ENCODE measurements at places on chromosomes 5 and 9.

- H3K4me3 ChIP-seq: peak within 1 kb of the TSS; percentile 76
- peak; percentile 80 for DNase-seq
- H3K27me3 ChIP-seq: peaks cover 69% of the 10 kb centered on the region
- peak within 1 kb of the TSS; percentile 79 for H3K27ac ChIP-seq
- H3K4me1 ChIP-seq: peaks cover 36% of the 10 kb centered on the region
- H3K36me3 ChIP-seq: no peaks in the 10 kb centered on the region
Observed at GRCh38 chr5:16936150-16936988, at the start of gene MYO10. MYO10 (minus strand) TSS chr5:16936288; CDS start chr5:16935808, 480 bp downstream.

- DNase-seq: no peak
- H3K4me1 ChIP-seq: peaks cover 4% of the 10 kb centered on the region
- H3K4me3 ChIP-seq: no peak overlapping the region
Observed at GRCh38 chr5:153659039-153659736, 168.7 kb downstream of the GRIA1 start.

DNA sequence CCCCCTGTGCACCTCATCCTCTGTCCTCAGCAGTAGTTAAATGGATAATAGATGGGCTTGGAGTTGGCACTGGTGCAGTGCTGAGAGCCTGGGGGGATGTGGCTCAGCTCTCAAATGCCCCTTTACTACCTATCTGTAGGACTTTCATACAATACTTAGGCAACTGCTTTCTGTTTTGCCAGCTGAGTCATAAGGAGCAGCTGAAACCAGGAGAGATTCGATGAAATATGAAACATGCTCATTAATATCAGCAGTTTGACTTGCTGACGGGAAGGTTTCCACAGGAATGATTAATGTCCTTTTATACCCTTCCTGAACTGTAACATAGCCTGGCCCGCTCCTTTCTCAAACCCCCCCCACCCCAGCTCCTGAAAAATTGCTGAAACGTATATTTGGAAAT lies 142.6 kb downstream of the SAXO1 start:
- DNase-seq: no peak
- no peak overlapping the region for H3K4me3 ChIP-seq
- no peak overlapping the region for H3K27ac ChIP-seq
- H3K4me1 ChIP-seq: peaks cover 4% of the 10 kb centered on the region
- H3K36me3 ChIP-seq: no peaks in the 10 kb centered on the region

DNA sequence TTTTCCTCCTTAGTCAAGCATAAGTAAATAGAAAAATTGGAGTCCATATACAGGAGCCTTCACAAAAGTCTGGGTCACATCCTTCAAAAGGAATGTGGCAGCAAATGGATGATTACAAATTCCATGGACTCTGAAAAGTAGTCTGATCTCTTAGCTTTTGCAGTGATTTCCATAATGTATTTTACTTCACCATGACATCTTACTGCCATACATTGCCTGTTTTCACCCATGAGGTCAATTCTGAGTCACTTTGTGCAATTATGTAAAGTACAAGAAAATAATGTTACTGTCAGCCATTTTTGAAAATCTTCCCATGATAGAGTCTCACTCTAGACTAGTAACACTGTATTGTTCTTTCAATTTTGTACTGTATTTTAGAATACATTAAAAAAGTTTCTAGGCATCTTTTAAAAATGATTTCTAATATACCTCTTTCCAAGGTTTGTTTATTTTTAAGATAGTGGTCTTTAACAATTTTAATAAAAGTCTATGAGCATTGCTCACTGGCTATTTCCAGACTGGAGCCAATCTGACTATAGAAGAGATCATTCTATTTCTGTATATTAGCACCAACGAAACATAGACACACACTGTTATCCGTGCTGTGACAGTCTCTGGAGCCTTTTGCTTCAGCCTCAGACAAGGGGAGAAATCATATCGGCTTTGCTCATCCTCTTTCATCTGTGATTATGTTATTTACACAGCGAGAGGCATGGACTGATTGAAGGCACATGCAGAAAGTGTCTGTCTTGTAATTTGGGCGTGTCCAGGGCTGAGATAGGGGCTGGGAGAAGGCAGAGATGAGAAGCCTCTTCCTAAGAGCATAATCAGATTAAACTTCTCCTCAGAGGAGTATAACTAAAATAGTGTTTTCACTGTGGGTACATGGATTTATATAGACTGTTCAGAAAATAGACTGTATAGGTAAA lies 22.9 kb upstream of the ACTBL2 start:
- H3K4me3 ChIP-seq: no peak overlapping the region
- DNase-seq: no peak
- H3K27me3 ChIP-seq: no peaks in the 10 kb centered on the region
- H3K4me1 ChIP-seq: peaks cover 43% of the 10 kb centered on the region
- no peaks in the 10 kb centered on the region for H3K36me3 ChIP-seq

DNA sequence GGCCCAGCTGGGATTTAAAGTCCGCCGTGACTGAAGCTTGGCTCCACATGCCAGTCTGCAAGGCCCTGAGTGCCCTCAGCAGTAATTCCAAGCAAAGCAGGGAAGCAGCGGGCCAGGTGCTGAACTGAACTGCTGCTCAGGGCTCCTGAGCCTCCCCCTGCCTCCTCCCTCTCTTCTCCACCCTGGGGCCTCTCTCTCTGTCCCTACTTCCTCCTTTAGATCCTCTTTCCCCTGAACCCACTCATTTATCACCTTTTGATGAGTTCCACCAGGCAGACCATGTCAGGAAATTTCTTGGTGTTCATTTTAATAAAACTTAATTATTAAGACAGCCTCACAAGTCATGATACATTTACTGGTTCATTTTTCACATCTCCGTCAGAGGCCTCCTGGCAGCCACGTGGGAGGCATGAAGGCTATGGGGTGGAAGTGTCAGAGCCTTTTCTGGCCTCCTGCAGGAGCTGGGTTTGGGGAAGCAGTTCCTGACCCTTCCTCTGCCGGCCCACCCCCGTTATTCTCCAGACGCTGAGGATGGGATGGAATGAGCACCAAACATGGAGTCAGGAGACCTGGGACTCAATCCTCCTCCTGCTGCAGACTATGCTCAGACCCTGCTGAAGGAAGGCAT lies 32.2 kb upstream of the KCNIP1 start:
- peaks cover 19% of the 10 kb centered on the region for H3K27me3 ChIP-seq
- no peaks in the 10 kb centered on the region for H3K36me3 ChIP-seq
- no peak for DNase-seq
- no peaks in the 10 kb centered on the region for H3K4me1 ChIP-seq
- no peak overlapping the region for H3K27ac ChIP-seq

GRCh38 chr5:66840511-66841013 lies 244.4 kb downstream of the MAST4 start:
- no peaks in the 10 kb centered on the region for H3K36me3 ChIP-seq
- H3K4me3 ChIP-seq: no peak overlapping the region
- peaks cover 50% of the 10 kb centered on the region for H3K4me1 ChIP-seq
- no peak for DNase-seq

Measured in left ventricle myocardium inferior (tissue), 1 donor.